ENCODE measurements at places on chromosomes 3 and 15. TPM values are rescaled to one million over a fixed set of nuclear protein-coding genes. Genes with fewer than 3 reads are reported as not detected.

Gene PLA2G4D
- not detected for total RNA-seq

Gene TNNC1
- 3.0 TPM for total RNA-seq

Gene SRGAP3
- total RNA-seq, result 12.8 TPM

Gene USP19
- total RNA-seq, result 56.3 TPM

Gene FGD5
- 21.4 TPM for total RNA-seq

- no peak for DNase-seq
Measured at GRCh38 chr3:111307676-111308075, 234.3 kb upstream of the CD96 start.

GRCh38 chr3:146117406-146118285 lies 43.3 kb downstream of the PLOD2 start:
- DNase-seq, result no peak

DNA sequence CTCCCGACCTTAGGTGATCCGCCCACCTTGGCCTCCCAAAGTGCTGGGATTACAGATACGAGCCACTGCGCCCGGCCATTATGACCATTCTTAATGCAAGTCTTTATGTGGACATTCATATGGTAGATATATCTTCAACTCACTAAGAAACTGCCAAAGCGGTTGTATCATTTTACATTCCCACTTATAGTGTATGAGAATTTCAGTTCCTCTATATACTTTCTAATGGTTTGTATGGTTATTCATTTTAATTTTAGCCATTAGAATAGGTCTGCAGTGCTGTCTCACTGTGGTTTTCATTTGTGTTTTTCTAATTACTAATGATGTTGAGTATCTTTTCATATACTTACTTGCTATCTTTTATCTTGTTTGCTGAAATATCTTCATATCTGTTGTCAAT lies 32.5 kb downstream of the TCF12 start:
- DNase-seq, result no peak

DNA sequence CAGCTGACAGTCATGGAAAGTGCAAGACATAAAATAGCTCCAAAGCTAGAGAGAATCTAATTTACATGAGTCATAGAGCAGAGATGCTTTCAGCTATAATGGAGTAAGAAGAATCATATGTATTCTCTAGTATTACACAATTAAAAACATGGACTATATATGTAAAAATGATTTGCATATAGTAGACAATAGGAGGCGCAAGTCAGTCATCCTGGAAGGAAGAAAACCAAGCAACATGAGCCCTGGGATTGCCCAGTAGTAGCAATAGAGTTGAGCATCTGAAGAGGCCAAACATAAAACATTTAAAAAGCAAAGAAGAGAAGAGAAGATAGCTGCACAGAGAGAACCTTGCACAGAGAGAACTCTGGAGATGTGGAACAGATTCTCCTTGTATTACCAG lies 455.0 kb downstream of the EPHA3 start:
- no peak for DNase-seq
